Muscle of arm (tissue), 14 donors: ENCODE measurements at places on chromosomes 4 and X. TPM values are rescaled to one million over a fixed set of nuclear protein-coding genes. Genes with fewer than 3 reads are reported as not detected.

DNA sequence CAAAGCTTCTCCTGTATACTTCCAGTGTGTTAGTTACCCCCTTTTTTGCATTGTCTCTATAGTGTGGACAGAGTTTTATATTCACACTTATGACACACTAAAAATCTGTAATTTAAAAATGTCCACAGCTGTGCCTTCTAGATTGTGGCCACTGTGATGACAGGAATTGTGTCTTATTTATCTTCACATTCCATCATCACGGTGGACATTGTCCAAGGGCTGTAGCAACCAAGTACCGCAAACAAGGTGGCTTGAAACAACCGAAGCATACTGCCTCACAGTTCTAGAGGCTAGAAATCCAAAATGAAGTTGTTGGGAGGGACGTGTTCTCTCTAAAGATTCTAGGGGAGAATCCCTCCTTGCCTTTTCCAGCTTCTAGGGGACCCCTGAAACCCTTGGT, 32.3 kb downstream of the CHRNA9 start:
- no peak for DNase-seq

NPY1R gene
- polyA plus RNA-seq: 8.1 TPM

GRCh38 chrX:41259516-41259915, 74.4 kb upstream of the DDX3X start:
- no peak for DNase-seq

GRCh38 chr4:2818351-2818939, 25.2 kb upstream of the ADD1 start:
- DNase-seq: no peak

DNA sequence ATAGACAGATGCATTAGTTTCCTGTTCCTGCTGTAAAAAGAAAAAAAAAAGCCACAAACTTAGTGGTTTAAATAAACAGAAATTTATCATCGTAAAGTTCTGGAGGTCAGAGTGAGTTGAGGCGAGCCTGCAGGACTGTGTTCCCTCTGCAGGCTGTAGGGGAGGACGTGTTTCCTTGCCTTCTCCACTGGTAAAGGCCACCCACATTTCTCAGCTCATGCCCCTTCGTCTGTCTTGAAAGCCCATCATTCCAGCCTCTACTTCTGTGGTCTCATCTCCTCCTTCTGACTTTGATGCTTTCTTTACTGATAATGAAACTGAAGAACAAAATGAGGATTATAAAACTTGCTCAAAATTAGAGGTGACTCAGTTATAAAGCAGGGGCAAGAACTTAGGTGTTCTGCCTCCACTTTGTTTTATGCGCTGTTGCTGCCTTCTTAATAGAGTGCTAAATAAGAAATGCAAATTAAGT, 143.0 kb downstream of the STIM2 start:
- DNase-seq: no peak

DNA sequence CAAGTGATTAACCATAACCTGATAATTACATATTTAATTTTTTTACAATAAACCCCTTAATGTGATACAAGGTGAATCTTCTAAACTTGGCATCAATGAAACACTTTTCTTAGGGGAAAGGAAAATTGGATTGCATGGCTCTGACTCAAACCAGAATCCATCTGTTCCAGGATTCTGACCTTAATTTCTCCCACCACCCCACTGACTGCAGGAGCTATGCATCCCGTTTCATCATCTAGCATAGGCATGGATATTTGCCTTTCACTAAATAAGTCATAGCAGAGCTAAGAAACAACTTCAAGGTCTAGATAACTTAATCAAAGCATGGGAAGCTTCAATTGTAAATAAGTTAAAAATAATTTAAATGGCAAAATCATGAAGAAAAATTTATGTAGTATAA, 156.3 kb downstream of the BTC start:
- no peak for DNase-seq

GRCh38 chr4:162408309-162408708, 244.5 kb upstream of the FSTL5 start:
- no peak for DNase-seq

DNA sequence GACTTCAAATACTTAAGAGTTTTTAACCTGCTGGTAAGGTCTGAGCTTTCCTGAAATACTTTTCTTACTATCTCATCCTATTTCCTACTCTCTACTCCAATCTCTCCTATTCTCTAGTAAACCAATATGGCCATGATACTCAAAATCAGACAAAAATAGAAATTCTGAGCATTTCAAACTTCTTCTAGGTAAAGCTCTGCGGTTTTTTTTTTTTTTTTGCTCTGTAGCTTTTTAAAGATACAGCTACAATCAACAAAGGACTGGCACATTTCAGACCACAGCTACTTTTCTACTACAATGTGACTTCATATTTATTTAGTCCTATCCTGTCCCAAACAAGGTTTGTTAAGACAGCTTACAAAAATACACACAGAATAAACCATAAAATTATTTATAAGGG, 31.1 kb downstream of the MAML3 start:
- no peak for DNase-seq

GRCh38 chrX:154596290-154596929, 11.5 kb downstream of the CTAG1A start:
- DNase-seq: no peak
